ENCODE measurements at places on chromosomes 2 and 18. TPM values are rescaled to one million over a fixed set of nuclear protein-coding genes. Genes with fewer than 3 reads are reported as not detected.

DSG4 gene
- not detected for total RNA-seq

GKN2 gene
- 37.7 TPM for total RNA-seq

CXCR1 gene
- 3.7 TPM for total RNA-seq

KCNK3 gene
- total RNA-seq, result 19.6 TPM

CLEC4F gene
- 0.15 TPM for total RNA-seq

CFAP221 gene
- 26.3 TPM for total RNA-seq

Data from upper lobe of left lung (tissue), 6 donors.